ENCODE measurements at places on chromosomes 11 and 22.
A peak's percentile ranks its signal among the peaks of the same experiment; 100 is the strongest.

DNA sequence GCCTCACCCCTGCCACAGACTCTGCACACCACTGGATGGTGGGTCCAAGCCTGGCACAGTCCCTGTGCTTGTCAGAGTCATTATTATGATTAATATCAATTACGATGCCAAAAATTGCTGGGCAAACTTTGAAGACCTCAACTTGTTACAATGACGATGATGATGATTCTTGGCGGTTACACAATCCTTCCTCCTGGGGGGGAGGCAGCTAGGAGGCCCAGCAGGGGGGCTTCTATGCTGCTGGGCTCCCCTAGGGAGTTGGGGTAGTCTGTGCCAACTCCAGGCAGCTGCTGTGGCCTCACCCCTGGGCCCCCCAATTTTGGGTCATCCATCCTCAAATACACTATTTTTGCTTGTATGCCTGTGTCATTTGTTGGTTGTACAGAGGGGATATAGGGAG is 12.0 kb downstream of the SLC35E4 start:
- no peak for DNase-seq

DNA sequence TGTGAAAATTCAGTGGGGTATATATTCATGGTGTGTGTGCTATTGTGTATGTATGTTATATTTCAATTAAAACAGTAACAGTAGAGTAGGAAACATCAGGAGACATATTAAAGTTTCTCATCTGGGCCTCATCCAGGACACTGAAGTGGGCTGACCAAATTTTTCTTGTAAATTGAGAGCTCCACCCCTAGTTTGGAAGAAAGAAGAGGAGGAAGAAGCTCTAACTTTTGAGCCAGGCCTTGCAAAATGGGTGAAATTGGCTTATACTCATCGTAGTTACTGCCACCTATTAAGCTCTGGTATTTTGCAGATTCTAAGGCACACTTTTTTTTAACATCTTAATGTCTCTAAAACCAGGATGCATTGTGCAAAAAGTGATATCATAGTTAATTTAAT is 33.7 kb downstream of the TSPAN18 start:
- DNase-seq, result no peak

DNA sequence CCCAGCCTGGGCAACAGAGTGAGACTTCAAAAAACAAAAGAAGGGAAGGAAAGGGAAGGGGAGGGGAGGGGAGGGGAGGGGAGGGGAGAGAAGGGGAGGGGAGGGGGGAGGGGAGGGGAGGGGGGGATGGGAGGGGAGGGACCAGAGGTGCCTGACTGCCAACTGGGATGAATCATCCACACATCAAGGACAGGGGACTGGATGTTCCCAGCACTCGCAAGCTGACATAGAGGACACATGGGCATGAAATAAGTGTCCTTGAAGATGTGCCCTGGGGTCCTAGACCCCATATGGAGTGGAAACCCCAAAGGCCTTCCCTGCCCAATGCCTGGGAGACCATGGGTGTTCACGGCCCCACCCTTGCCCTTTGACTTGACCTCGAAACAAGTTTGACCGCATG is 19.8 kb downstream of the TST start:
- DNase-seq, result no peak

- DNase-seq, result no peak
Observed at GRCh38 chr11:120128392-120129119, 9.4 kb downstream of the TRIM29 start.

DNA sequence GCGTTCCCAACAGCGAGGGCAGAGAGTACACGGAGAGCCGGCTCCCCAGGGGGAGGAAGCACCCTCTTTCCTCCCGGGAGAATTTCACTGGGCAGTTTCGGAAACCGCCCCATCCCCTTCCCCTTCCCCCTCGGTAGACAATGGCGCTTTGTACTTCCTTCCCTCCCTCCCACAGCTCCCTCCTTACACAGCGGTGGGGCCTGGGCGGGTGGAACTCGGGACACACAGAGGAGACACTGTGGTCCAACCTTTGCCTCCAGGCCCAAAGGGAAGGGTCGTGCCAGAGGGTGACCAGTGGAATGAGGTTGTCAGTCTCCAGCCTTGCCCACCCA is 4.3 kb downstream of the SMTN start:
- peak; percentile 71 for DNase-seq

DNA sequence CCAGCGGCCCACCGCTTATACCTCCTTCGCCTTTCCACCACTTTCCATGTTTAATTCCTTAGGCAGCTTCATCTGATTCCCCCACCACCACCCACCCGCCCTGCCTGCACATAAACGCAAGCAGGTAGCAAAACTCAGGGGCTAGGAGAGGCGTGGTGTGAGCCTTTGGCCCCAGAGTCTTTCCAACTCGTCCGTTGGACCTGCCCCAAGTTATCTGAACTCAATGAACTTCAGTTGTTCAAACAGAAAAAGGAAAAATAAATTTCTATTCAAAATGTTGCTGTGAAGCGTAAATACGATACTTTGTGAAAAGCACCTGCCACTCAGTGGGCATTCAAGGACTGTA is 814 bp upstream of the CDON start:
- no peak for DNase-seq

GRCh38 chr11:88102598-88102934 is 72.7 kb downstream of the RAB38 start:
- no peak for DNase-seq

- no peak for DNase-seq
Observed at GRCh38 chr11:125279676-125280418, 115.3 kb downstream of the PKNOX2 start.

GRCh38 chr11:45593992-45594391 is 71.4 kb downstream of the CHST1 start:
- no peak for DNase-seq

GRCh38 chr22:30969532-30970355 is 679 bp downstream of the TUG1 start:
- peak; percentile 44 for DNase-seq

GRCh38 chr11:4093519-4094347 is 866 bp upstream of the RRM1 start:
- DNase-seq, result no peak

DNA sequence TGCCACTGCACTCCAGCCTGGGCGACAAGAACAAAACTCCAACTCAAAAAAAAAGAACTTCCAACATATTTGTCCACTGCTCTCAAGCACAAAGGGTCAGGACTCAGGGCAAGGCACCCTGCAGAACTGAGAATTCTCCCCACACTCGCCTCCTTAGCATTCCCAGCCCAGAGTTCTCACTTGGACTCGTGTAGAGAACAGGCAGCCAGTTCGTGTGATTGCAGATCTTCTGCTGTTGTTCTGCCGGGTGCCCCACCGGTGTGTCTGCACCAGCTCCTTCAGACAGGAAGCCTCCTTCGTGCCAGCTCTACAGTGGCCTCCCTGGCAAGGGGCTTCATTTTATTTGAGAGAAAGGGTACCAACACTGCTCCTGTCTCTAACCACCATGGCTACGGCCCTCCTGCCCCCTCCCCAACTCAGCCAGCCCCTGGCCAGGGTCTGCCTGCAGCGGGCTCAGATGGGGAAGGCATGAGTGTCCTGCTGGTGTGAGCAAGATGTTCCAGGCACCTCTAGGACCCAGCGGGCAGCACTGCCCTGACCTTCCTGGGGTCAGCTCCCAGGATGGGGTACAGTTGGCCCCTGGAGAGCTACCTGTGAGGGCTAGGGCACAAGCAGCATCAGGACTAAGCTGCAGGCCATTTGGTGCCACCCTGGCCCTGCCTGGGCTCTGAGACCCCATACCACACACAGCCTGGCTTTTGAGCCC is 19.5 kb upstream of the SCGB1A1 start:
- no peak for DNase-seq

GRCh38 chr11:123905826-123906225 is 3.9 kb downstream of the OR8D4 start:
- DNase-seq, result no peak

DNA sequence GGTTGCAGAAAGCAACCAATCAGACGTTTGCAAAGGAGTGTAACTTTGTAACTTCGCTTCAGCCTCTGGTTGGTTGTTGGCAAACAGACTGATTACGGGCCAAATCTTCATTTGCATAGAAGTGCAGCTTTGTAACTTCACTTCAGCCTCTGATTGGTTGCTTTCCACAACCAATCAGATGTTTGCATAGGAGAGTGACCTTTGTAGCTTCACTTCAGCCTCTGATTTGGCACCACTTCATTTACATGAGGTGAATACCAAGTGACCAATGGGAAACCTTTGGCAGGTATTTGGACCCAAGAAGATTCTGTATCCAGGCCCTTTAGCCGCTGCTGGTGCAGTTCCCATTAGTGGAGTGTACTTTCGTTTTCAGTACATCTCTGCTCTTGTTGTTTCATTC is 16.0 kb downstream of the USP47 start:
- peak; percentile 24 for DNase-seq

- DNase-seq, result no peak
Observed at GRCh38 chr11:71154261-71154805, 98.0 kb downstream of the SHANK2 start.

DNA sequence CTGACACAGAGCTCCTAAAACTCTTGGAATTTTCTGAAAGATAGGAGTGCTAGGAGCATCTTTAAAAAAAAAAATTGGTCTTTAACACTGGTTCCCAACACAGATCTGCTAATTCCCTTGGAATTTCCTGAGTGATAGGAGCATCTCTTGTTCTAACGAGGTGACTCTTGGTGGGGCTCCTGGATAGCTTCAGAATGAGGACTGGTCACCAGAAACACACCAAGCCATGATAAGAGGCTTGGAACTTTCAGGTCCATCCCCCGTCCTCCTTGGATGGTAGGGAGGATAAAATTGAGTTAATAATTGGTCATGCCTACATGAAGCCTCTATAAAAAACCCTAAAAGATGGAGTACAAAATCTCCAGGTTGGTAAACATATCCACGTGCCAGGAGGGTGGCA is 64.5 kb upstream of the LDLRAD3 start:
- no peak for DNase-seq

- no peak for DNase-seq
Observed at GRCh38 chr11:38019072-38019775, 1421.2 kb upstream of the RAG2 start.

GRCh38 chr22:20531404-20532201 is 24.2 kb downstream of the MED15 start:
- DNase-seq, result peak; percentile 71

DNA sequence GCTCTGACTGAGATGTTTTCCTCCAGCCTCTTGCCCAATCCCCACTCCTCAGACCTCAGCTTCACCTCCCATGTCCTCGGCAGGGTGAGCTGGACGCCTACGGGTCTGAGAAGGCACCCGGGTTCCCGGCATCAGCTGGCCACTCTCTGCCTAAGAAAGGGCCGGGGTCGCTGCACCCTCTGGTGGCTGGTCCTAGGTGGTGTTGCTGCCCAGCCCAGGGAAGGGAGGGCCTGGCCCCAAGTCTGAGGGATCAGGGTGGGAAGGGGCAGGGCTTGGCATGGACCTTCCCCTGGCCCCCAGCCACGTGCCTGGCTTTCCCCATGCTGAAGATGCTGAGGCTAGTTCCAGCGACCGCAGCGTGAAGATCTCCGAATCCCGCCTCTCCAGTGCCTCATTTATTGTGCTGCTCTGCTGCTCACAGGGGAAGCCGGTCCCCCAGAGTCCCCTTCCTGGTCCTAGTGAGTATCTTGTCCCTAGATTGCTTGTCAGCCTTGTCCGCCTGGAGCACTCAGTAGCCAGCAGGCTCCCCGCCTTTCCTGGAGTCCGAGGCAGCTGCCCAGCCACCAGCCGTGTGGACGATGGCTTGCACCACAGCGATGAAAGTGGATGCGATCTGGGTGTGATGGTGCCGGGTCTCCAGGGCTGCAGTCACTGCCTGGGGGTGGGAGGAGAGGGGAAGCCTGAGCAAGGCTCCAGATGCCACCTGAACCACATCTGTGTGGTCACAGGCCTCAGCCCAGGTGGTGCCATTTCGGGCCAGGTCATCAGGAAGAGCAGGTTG is 2.9 kb upstream of the GGT5 start:
- peak; percentile 97 for DNase-seq

- no peak for DNase-seq
Observed at GRCh38 chr11:17597770-17598169, 50.7 kb downstream of the OTOG start.

- DNase-seq, result no peak
Observed at GRCh38 chr22:20179455-20180244, 28.8 kb upstream of the CCDC188 start.

DNA sequence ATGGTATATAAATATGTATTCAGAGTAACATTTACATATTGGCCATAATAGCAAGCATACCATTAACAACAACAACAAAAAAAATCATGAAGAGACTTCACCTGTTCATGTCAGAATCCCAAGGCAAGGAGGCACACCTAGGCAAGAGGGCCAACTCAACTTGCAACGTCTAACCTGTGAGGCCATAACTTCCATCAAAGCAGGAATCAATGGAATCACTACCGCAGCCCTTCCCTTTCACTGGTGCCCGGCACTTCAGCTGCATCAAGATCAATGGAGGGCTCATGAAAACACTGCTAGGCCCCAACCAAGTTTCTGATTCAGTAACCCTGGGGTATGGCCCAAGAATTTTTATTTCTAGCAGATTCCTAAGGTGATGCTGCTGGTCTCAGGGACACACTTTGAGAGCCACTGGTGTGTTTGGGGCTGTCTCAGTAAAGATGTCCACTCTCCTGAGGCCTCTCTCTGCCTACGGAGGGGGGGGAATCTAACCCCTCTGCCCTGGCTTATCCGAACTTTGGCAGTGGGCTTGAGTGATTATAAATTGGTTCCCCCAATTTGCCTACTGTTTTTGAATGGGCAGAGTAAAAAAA is 8.0 kb downstream of the ZFTA start:
- DNase-seq, result no peak

- DNase-seq, result no peak
Observed at GRCh38 chr11:34647131-34647530, 26.2 kb downstream of the EHF start.

DNA sequence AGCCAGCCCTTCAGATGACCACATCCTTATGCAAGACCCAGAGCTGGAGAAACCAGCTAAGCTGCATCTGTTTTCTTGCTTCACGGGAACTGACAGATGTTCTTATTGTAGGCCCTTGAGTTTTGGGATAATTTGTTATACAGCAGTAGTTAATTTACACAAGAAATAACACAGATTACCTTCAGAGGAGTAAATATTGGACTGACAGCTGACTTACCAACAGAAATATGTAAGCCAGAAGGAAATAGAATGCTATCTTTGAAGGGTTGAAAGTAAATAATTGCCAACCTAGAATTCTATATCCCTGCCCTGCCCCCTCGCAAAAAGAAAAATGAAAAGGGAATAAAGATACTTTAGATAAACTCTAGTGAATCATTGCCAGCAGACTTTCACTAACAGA is 124.1 kb downstream of the WNT7B start:
- no peak for DNase-seq

- no peak for DNase-seq
Observed at GRCh38 chr11:73902303-73902702, 25.5 kb downstream of the PAAF1 start.

DNA sequence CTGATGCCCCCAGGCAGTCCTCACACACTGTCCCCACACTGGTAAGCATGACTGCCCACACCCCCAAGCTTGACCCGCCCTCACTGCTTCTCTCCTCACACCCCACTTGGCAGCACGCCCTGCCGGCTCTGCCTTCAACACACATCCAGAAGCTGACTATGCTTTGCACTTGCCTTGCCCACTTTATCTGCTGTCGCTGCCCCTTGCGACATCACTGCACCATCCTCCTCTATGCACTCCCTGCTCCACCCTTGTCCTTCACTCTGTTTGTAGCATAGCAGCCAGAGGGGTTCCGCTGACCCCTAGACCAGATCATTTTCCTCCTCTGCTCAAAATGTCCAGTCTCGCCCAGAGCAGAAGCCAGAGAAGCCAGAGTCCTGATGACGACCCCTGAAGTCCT is 25.3 kb upstream of the SLC25A1 start:
- DNase-seq, result no peak

GRCh38 chr11:130386056-130386455 is 42.4 kb downstream of the ADAMTS8 start:
- DNase-seq, result no peak
